Mesenchymal stem cell (in vitro differentiated cells and primary cell): ENCODE measurements at places on chromosomes 12 and 14.
A peak's percentile ranks its signal among the peaks of the same experiment; 100 is the strongest.

DNA sequence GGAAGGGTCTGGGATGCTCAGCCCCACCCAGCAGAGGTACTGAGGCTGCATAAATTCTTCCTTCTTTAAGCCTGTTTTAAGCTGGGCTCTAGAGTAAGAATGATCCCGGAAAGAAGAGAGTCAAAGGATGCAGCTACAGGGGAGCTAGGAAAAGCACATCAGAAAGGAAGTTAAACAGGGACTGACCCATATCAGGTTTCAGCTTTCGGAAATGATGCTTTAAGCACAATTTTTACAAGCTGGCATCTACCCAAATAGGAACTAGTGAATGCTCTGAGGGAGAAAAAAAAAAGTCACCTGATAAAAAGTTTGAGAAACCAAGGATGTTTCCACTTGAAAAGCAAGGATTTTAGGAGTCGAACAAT lies 22.0 kb downstream of the TSPAN8 start:
- DNase-seq = no peak
- no peaks in the 10 kb centered on the region for H3K27me3 ChIP-seq
- H3K27ac ChIP-seq = no peak overlapping the region
- no peaks in the 10 kb centered on the region for H3K36me3 ChIP-seq
- no peak overlapping the region for H3K4me3 ChIP-seq

DNA sequence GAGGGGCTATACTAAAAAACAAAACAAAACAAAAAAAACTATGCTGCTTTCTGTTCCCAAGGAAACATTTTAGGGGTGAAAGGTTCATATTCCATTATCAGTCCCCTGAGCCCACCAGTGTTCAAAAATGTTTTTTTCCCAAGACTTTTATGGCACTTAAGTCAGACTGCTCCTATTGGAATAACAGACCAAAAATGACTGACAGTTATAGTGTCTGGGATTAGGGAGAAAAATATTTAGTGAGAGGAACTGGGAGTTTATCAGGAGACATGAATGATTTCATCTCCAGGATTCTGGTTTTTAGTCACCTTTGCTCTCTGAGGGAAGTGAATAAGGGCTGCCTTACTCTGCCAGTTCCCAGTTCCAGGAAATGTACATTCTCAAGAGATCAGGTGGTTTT lies 68.0 kb downstream of the PDE3A start:
- DNase-seq = no peak
- no peak overlapping the region for H3K27ac ChIP-seq
- no peaks in the 10 kb centered on the region for H3K4me1 ChIP-seq

DNA sequence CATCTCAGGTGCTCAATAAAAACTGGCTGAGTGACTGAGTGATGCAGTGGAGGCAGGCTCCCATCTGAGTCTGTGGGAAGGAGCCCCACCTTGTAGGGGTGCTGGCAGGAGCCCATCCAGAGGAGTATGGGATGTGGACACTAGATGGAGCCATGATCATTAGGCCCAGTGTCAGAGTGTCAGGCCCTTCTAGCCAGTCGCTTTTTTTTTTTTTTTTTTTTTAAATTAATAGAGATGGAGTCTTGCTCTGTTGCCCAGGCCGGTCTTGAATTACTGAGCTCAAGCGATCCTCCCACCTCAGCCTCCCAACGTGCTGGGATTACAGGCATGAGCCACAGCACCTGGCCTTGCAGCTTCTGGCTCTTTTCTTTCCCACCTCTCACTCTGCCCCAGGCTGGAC lies 11.5 kb downstream of the RITA1 start:
- peaks cover 15% of the 10 kb centered on the region for H3K36me3 ChIP-seq
- H3K4me1 ChIP-seq = peaks cover 45% of the 10 kb centered on the region
- peak; percentile 87 for DNase-seq
- H3K27me3 ChIP-seq = no peaks in the 10 kb centered on the region
- H3K27ac ChIP-seq = no peak overlapping the region

- H3K27me3 ChIP-seq = no peaks in the 10 kb centered on the region
- peak overlapping the region; percentile 93 for H3K4me3 ChIP-seq
- H3K36me3 ChIP-seq = peaks cover 9% of the 10 kb centered on the region
- peak overlapping the region; percentile 97 for H3K27ac ChIP-seq
- DNase-seq = peak; percentile 94
- H3K4me1 ChIP-seq = peaks cover 51% of the 10 kb centered on the region
Measured at GRCh38 chr12:53046655-53047220, 3.1 kb upstream of the TNS2 start.

DNA sequence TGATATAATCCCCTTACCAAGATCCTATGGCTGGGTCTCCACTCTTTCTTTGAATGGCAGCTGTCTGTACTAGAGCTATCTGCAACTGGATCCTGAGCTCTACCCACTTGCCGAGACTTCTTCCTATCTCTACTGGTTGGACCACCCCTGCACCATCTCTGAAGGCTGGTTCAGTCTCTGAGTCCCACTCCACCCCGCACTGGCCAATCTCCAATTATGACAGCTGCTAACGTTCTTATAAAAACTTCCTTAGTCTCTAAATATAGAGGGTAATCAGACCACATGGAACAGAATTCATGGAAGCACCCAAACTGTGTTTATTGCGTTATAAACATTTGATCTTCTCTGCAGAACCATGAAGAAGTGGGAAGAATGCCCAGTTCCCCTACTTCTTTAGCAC lies 186.6 kb upstream of the EEA1 start:
- no peaks in the 10 kb centered on the region for H3K36me3 ChIP-seq
- no peak for DNase-seq
- peak overlapping the region; percentile 36 for H3K4me3 ChIP-seq
- no peaks in the 10 kb centered on the region for H3K4me1 ChIP-seq

GRCh38 chr14:75980856-75981255 lies 939 bp downstream of the TGFB3 start:
- peaks cover 34% of the 10 kb centered on the region for H3K4me1 ChIP-seq
- DNase-seq = no peak
- H3K27ac ChIP-seq = no peak overlapping the region
- H3K36me3 ChIP-seq = no peaks in the 10 kb centered on the region
- peak overlapping the region; percentile 78 for H3K4me3 ChIP-seq

DNA sequence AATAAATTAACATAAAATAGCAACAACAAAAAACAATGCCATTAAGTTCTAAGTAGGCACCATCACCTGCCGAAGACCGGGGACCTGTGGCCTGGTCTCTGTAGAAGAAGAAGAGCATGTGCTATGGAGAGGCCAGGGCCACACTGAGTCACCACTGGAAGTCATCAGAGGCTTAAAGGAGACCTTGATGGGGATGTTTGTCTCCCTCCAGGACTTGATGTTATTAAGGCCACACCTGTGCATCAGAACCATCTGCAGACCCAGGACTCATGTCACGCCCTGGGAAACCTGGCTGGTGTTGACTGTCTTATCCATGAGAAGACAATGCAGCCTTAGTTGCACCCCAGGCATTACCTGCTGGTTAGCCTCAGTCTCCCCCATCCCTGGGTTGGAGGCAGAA lies 292.3 kb downstream of the AACS start:
- no peaks in the 10 kb centered on the region for H3K4me1 ChIP-seq
- DNase-seq = no peak
- no peaks in the 10 kb centered on the region for H3K27me3 ChIP-seq
- H3K36me3 ChIP-seq = no peaks in the 10 kb centered on the region
- H3K27ac ChIP-seq = no peak overlapping the region
- no peak overlapping the region for H3K4me3 ChIP-seq

- H3K27ac ChIP-seq = no peak overlapping the region
- DNase-seq = no peak
- no peak overlapping the region for H3K4me3 ChIP-seq
- no peaks in the 10 kb centered on the region for H3K4me1 ChIP-seq
- H3K36me3 ChIP-seq = no peaks in the 10 kb centered on the region
- no peaks in the 10 kb centered on the region for H3K27me3 ChIP-seq
Measured at GRCh38 chr12:97260786-97261185, 201.8 kb upstream of the RMST start.

DNA sequence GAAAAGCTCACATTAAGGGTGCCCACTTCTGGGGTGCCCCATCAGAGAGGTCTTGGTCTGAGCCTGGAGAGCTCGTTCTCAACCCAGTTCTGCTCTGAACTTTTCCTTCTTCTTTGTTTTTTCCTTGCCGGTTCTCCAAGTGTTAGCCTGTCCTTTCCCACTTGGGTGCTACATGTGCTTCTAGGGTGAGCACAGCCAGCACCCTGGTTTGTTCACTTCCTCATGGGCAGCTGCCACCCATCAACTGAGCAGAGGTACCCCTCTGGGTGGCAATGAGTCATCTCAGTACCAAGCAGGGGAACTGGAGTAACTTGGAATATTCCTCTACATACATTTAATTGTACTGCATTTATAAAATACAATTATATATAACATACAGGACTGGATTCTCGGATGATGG lies 3.9 kb upstream of the SYNE3 start:
- H3K4me1 ChIP-seq = peaks cover 24% of the 10 kb centered on the region
- no peak overlapping the region for H3K4me3 ChIP-seq
- no peak for DNase-seq
- H3K36me3 ChIP-seq = no peaks in the 10 kb centered on the region
- H3K27me3 ChIP-seq = no peaks in the 10 kb centered on the region
